ENCODE measurements at places on chromosomes 6 and 20. TPM values are rescaled to one million over a fixed set of nuclear protein-coding genes. Genes with fewer than 3 reads are reported as not detected.

Gene TAF4
- total RNA-seq = 13.0 TPM

DNA sequence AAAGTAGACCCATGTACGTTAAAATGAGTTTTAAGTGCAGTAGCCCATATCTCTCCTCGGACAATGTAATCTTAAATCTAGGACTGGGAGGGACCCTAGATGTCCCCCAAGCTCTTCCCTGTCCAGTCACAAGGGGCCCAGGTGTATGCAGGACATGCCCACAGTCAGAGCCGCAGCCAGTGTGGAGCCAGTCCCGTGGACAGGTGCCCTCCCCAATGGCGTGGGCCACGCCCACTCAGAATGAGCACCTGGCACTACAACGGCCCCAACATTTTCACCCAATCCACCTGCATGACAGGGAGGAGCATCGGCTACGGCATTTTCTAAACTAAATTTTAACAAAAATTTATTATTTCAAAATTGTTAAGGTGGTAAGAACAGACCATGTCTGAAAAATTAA is 53.2 kb downstream of the WDR27 start:
- peak; percentile 69 for DNase-seq

DNA sequence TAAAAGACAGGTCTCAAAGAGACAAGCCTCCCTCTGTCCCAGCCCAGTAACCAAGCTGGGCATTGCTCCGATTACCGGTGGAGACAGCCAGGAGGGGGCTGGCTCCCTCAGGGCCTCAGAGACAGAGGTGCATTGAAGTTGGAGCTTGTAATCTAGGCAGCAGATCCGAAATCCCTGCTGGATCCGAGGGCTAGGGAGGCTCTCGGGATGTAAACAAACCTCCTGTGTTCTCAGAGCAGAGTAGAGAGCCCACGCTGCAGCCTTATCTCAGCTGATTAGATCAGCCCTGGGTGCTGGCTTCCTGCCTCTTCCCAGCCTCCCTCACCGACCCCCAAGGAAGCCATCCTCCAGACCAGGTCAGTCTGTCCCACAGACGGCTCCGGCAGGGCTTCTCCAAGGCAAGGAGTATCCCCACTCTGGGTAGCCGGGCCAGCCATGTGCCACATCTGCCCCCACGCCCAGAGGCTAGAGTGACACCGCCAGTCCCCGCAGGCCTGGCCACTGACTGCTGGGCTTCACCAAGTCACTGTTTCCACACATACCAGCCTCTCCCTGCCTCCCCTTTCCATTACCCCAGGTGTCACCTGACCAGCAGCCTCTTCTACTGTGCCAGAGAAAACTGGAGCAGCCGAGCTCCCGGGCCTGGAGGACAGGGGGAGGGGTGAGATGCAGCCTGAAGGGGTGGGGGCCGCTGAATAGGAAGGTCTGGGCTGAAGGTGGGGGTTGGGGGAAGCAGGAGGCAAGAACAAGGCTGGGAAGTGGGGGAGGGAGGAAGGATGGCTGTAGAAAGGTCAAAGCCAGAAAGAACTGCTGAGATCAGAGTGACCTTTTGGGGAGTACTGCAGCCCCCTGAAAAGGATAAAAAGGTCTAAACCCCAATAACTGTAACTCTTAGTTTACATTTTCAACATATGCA is 6.0 kb downstream of the SDC4 start:
- no peak for DNase-seq

DNA sequence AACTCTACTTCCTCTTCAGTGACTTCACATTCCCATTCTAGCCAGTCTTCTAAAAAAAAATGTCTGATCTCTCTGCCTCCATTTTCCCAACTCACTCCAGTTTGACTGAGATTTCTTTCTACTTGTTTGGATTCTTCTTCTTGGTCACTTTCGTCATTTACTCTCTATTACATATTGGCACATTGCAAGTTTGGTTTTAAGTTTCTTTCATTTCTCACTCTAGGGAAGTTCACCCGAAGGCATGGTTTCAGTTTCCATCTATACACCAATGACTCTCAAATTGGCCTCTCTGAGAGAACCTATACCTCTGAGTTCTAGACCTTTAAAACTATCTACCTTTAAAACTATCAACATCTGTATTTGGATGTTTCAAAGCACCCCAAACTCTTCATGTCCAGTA is 51.3 kb downstream of the CD109 start:
- DNase-seq = no peak

DNA sequence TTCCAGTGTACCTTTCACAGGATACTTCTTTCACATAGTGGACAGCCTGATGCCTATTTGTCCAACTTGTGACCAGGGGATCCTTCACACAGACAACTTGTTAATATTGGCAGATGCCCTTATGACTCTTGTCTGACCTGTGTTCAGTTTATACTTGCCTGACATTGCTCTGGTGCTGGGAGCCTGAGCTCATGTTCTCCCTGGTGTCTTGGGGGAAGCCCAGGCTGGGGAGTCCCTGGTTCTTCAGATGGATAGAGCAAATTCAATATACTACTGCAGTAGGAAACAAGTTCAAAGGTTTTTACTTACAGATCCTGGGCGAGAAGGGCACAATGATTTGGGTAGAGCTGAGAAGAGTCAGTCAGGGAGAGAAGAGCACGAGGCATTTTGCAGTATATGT is 76.1 kb downstream of the NKAIN2 start:
- no peak for DNase-seq

DNA sequence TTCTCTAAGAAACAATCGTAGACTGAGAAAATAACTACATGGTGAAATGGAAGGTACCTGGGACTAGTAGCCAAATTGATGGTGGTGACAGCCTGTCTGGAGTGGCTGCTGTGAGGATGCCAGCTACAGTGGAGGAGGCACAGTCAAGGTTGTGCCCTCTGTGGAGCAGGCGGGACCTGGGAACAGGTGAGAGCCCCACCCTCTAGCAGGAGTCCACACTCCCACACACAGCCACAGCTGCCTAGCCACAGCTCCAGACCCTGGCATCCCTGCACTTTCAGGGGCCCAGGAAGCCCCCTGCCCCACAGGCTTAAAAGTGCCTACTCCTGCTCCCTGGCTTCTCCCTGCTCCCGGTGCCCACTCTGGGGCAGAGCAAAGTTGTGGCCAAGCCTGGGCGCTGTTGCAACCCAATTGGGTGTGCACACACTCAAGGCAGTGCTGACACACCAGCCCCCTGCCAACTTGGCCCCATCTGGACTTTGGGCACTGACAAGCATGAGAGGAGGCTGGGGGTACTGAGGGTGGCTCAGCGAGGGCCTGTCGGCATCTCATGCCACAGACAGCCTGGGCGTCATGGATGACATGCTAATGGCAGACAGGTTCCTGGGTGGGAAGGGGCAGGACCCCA is 548.7 kb downstream of the TBC1D32 start:
- no peak for DNase-seq

Measured in mesenteric fat pad (tissue), 1 donor.